NCI-H2081 treated with DMSO at 0.1 percent for 48 hours (cell line): ENCODE measurements at places on chromosomes 2 and 18.

DNA sequence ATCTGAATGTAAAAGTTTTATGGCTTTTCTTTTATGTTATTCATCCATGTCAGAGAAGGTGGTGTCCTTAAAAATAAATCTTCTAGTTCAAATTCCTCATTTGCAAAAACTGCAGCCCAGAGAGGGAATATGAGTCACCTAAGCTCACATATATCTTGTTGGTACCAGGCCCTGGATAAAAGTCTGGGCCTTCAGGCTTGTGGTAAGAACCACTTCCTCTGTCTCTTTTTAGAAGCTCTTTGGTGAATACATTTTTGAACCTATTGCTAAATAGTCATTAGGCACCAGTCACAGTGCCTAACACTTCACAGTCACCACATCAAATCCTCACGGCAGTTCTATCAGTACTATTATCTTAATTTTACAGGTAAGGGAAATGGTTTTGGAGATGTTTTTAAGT is 199.2 kb downstream of the KCNS3 start:
- no peak for DNase-seq

DNA sequence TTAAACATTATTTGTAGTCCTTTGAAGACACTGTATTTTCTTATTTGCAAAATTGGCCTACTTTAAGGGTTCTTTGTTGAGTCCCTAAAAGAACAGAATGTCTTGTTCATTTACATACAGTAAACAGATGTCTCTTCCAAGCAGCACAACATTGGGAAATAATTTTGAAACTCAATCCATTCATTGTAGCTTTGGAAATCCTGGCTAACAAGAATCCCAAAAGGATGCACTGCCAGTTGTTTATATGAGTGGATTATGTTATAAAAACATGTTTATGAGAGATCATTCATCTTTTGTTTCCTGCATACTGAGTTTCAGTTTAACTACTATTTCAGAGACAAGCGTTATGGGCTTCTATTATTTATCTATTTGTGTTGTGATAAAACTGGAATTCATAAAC is 499.3 kb downstream of the PID1 start:
- DNase-seq = no peak

- no peak for DNase-seq
Measured at GRCh38 chr2:105427485-105427884, 28.6 kb upstream of the FHL2 start.

- DNase-seq = no peak
Measured at GRCh38 chr18:21163647-21164547, 52.3 kb upstream of the ROCK1 start.

- no peak for DNase-seq
Measured at GRCh38 chr2:97706708-97707345, 6.5 kb upstream of the ZAP70 start.

- DNase-seq = no peak
Measured at GRCh38 chr2:26737221-26737620, 26.9 kb upstream of the SLC35F6 start.

DNA sequence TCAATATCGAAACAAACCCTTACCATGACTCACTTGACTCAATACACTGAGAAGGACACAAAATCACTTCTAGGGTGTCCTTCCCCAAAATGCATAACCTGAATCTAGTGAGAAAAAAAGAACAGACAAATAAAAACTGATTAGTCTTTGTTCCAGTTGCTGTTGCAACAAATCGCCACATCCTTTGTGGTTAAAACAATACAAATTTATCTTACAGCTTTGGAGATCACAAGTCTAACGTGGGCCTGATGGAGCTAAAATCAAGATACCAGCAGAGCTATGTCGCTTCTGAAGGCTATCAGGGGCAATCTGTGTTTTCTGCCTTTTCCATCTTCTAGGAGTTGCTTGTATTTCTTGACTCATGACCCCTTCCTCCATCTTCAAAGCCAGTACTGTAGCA is 541.7 kb downstream of the KCNJ3 start:
- no peak for DNase-seq
